ENCODE measurements at places on chromosomes 11 and 22.

DNA sequence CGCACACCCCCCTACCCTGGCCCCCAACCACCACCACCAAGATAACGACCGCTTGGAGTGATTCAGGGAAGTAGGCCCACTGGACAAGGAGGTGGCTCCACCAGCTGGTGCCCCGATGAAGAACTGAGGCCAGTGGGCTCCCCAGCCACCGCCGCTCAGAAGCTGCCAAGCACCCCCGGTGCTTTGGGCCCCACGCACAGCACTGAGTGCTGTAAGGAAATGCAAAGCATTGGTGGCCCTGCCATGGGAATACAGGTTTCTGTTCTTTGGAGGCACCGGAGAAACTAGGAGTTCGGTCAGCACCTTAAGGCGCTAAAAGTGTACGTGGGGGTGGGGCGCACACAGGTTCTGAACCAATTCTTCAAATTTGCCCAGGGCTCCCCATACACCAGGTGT, 664 bp upstream of the PRSS23 start:
- no peak for DNase-seq

DNA sequence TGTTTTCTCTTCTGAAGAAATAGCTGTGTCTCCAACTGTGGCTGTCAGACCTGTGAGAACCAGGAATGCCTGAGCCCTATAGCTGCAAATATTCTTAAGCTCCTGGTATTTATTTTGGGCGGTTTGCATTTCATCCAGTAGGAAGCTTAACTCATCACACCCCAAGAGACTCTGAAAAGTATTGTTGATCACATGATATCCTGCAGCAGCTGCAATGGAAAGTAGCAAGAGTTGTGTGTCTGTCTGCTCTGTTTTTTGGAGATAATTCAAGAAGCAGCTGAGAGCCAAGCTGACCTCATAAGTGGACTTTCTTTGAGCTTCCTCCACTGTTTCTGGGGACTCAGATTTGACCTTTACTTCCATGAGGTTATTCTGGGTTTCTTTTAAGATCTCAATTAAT, 36.4 kb upstream of the MRPL17 start:
- DNase-seq, result no peak

GRCh38 chr11:126390272-126390867, 34.9 kb downstream of the ST3GAL4 start:
- no peak for DNase-seq

- DNase-seq, result no peak
These were observed 27.2 kb upstream of the RASL10A start for GRCh38 chr22:29342577-29343312.

DNA sequence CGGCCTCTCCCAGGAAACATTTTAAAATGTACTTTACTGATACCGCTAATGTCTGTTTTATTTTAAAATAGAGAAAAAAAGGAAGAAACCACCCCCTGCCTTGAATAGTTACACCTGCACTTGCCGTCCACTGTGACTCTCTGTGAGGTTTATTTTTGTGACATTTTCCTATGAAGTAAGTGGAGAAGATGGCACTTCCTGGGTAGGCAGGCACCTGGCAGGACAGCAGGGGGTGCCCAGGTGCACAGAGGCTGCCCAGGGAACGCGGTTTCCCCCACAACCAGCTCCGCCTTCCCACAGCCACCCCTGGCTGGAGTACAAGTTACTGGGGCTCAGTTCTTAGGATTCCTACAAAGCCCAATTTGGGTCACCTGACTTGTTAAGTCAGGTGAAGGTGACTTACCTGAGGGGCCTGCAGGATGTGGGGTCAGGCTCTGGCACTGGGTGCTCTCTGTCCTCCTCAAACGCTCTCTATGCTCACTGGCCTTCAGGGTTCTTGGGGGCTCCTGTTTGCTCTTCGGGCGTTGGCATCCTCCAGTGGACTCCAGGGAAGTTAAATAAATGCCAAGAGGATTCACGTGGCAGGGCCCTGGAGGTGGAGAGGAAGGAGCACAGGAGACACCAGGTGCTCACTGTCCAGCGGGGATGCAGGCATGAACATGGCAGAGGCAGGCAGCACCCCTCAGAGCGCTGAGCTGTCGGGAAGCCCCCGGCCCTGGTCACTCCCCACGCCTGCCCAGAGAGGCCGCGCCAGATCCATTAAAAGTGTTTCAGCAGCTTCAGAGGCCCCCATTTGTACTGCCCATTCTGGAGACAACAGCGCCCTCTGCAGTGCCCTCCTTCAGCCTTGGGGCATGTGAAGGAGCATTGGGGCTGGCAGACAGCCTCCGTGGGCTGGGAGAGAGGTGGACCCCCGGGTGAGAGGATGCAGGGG, 1021.2 kb downstream of the TBC1D22A start:
- no peak for DNase-seq

GRCh38 chr11:118918128-118918685, 7.5 kb downstream of the BCL9L start:
- no peak for DNase-seq

GRCh38 chr22:50621356-50621880, 6.5 kb downstream of the ARSA start:
- DNase-seq, result no peak

GRCh38 chr22:31140746-31141145, 438 bp upstream of the PLA2G3 start:
- no peak for DNase-seq

DNA sequence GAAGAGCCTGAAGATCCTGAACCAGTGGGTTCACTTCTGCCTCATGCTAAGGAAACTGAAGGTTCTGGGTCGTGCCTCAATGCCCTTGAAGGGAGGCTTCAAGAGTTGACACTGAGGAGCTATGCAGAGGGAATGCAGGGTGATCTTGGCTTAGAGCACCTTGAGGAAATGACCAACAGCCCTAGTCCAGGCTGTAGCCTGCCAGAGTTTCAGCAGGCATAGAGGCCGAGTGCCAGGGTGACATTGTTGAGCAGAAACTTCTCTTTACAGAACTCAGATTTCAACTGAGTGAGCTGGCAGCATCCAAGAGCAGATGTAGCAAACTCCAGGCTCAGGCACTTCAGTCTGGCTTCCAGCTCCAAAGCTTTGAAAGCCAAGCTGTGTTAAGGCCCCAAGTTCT, 23.1 kb upstream of the CAPRIN1 start:
- DNase-seq, result no peak

DNA sequence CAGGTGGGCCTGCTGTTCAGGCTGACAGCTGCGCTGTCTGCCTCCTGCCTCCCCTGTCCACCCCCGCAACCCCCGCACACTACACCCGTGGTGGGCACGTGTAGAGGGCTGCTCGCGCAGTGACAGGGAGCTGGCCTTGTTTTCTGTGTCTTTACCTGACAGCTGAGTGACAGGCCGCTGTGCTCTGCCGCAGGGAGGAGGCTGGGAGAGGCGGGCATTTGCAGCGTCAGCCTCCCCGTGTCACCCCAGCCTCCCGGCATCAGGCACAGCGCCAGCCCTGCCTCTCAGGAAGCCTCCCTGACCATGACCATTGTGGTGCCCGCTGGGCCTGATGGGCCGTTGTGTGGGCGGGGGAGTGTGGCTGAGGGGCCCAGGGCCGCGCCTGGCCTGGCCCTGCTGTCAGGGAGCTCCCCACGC, 32.0 kb upstream of the RELT start:
- no peak for DNase-seq

GRCh38 chr22:36077271-36077670, 48.6 kb upstream of the RBFOX2 start:
- DNase-seq, result no peak

DNA sequence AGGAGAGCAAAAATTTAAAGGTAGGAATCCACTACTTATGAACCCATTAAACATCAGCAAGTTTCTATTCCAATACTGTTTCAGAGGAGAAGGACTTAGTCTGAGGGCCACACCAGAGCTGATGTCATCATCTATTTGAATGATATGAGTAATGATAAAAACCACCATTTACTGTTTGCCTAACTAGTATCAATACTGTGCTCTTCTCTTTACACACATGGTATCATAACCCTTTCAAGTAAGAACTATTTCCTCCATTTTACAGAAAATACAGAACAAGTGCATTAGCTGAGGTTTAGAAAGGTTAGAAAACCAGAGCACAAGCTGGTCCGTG, 651.3 kb upstream of the KIRREL3 start:
- DNase-seq, result peak; percentile 11

GRCh38 chr22:50209893-50210292, 9.1 kb downstream of the SELENOO start:
- DNase-seq, result peak; percentile 78

- DNase-seq, result peak; percentile 67
These were observed 11.5 kb upstream of the RAB39A start for GRCh38 chr11:107916671-107917241.

Data from urothelium cell line (cell line).